ENCODE measurements at places on chromosomes 16 and 17.
A peak's percentile ranks its signal among the peaks of the same experiment; 100 is the strongest.

GRCh38 chr17:60904582-60904981 lies 226.9 kb downstream of the BCAS3 start:
- no peak for DNase-seq

DNA sequence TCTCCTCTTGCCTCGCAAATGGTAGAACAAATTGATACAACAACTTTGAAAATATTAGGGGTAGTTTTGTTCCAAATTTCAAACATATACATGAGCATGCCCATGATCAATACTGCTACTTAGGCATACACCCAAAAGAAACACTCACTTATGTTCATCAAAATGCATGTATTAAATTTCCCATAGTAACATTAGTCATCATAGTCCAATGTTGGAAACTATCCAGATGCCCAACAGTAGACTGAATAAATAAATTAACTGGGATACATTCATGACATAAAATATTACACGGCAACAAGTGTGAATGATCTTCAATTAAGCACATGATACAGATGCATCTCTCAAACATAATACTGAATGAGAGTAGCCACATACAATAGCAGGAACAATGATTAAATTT lies 391.6 kb downstream of the CDH11 start:
- no peak for DNase-seq

GRCh38 chr16:89525146-89525913 lies 17.1 kb downstream of the SPG7 start:
- no peak for DNase-seq

DNA sequence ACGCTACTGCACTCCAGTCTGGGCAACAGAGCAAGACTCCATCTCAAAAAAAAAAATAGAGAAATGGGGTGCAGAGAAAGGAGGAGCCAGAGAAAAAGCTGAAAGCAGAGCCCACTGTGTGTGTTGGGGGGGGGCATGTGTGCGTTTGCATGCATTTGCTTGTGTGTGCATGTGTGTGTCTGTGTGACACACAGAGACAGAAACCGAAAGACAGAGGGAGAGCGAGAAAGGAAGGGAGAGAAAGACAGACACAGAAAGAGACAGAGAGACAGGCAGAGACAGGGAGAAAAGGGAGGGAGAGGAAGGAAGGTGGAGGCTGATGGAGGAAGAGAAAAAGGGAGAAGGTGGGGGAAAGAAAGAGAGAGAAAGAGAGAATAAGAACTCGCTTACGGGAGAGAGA lies 9.8 kb upstream of the CIITA start:
- DNase-seq, result no peak

DNA sequence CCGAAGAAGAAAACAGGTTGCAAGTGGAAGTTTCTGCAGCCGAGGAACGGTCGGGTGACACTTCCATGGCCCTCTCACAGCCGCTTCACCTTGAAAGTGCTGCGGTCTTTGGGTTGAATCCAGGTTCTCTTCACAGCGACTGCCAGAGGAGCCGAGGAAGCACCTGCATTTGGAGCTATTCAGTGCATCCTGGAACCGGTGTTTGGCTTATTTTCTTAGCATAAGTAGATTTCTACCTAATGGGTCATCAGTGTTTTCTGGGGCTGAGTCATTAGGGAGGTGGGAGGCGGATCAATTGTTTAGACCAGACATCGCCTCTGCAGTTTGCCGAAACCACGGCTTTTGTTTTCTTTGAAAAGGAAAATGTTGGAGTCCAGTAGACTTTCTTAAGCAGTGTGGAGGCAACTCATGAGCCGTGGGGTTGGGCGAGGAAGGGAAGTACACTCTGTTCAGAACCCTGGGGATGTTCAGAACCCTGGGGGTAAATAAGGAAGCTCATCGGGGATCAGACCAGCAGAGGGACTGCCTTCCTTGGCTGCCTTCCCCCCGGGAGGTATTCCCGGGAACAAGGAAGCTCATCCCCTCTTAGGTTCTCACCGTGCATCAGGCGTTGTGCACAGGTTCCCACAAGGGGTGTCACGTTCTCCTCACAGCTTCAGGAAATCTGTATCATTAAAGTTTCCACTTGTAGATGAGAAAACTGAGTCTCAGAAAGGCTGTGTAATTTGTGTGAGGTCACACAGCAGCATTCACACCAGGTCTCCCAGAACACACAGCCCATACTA lies 361.5 kb downstream of the SNX29 start:
- no peak for DNase-seq

DNA sequence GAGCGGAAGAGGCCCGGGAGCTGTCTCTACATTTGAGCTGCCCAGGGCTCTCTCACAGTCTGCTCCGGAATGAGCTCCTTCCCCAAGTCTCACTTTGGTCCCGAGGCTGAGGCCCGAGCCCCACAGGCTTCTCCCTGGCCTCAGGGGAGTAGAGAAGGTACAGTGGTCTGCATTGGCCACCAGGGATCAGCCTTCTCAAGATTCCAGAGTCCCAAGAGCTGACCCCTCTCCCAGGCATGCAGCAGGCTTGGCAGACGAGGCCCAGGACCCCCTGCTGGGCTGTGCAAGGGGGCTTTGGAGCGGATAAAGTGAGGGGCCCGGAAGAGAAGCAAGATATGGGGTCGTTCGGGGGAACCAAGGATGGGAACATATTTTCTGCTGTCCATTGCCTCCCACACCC lies 3.1 kb downstream of the PRSS27 start:
- DNase-seq, result no peak

DNA sequence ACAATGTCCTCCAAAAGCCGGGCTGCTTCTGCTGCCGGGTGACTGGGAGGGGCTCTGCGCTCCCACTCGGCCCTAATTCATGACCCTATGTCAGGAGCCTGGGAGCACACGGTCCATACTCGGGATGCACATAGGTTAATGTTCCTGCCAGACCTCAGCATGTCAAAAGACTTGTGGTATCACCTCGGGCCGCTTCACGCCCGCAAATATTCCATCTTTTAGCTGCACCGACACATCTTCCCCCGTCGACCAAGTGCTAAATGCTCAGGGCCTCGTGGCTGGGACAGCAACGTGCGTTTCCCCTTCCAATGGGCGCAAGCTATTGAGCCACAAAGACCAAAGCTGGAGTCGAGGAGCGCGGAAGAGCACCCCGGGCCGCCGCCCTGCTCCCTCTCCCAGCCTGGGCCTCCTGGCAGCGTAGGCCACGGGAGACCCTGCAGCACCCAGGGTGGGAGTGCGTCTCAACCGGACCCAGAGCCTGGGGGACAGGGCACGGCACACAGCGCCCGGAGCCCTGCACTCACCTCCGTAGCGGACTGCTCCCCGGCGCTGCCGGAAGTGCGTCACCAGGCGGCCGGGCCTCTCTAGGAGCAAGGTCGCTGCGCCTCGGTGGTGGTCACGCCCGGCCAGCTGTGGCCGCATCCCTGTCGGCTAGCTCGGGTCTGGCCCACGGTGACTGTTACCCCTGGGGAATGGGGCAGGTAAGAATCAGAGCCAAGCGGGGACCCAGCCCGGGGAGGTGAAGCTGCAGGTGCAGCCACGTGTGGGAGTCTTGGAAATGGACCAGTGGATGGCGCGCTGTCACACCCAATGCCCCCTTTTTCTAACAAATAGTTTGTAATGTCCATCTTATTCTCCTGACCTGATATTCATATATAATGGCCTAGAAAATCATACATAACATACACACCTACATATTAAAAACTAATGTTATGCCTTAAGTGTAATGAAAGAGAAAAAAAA lies at the start of gene ZNF23:
TSS of gene ZNF23 (minus strand) at position 562 of the 963 bp plus-strand sequence. CDS start 5,451 bp downstream, outside the sequence.
- DNase-seq, result peak; percentile 81

GRCh38 chr16:2586241-2586640 lies 48.4 kb downstream of the PDPK1 start:
- DNase-seq, result no peak
